Large intestine (tissue), 12 donors: ENCODE measurements at places on chromosomes 13 and 19. TPM values are rescaled to one million over a fixed set of nuclear protein-coding genes. Genes with fewer than 3 reads are reported as not detected.

The KIR2DL1 gene
- 0.27 TPM for polyA plus RNA-seq

DNA sequence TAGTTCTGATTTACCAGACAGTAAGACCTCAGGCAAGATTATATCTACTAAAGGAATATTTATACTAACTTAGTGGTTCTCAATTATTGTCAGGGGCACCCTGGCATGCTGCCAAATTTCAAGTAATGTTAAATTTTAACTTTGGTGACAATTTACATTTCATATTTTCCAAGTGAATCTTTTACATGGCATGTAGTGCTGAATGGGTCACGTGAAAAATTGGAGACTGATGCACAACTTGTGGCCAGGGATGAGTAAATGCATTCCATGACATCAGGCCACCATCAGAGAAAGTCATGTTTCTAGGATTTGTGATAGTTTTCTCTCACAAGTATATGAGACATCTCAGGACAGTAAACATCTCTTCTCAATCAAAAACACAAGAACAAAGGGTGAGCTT is 202.6 kb upstream of the SOX21 start:
- no peak for DNase-seq

The DLL3 gene
- polyA plus RNA-seq: 0.90 TPM

- no peak for DNase-seq
Measured at GRCh38 chr19:2027361-2027760, 11.8 kb upstream of the BTBD2 start.

DNA sequence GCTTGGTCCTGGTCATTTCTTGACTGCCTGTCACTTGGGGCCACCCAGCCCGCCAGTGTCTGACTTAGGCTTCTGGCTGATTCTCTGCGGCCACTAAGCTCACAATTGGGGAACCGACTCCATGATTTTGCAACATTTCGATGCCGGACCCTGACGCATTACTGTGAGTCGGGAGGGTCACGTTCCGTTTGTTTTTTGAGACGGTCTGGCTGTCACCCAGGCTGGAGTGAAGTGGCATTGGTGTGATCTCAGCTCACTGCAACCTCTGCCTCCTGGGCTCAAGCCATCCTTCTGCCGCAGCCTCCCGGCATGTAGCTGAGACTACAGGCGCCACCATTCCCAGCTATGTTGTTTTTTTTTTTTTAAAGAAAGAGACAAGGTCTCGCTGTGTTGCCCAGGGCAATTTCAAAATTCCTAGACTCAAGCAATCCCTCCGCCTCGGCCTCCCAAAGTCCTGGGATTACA is 3.2 kb upstream of the ADAT3 start:
- DNase-seq: no peak

The EBI3 gene
- polyA plus RNA-seq: 4.2 TPM

DNA sequence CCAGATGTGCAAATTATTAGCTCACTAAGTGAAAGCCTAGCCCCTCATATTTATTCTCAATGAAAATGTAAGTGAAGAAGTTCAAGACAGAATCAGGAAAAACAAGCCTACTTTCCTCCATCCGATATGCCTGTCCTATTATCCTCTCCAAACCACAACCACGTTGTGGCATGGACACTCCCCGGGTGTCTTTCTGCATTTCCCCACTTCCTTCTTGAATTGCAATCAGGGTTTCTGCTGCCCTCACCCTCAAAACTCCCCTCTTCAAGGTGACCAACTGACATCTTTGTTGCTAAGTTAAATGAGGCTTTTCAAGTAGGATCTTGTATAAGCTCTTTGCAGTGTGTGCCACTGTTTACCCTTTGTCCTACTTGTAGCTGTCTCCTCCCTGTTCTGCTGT is 11.8 kb downstream of the SLC25A30 start:
- no peak for DNase-seq

The NLRP4 gene
- polyA plus RNA-seq: not detected

DNA sequence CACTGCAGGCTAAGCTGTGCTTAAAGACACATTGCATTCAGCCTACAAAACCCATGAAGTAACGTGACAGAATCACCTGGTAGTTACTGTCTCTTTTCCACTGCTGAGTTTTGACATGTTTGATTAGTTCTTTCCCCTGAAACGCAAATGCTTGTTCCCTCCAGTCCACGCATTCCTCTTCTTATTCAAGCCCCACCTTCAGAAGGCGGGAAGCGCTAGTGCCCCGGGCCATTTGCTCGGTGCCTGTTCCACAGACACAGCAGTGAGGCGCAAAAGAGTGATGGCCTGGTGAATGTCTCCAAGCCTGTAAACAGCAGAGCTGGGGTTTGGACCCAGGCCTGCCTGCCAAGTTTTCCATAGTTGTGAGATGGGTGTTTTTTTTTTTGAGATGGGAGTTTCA is 10.9 kb downstream of the ACP4 start:
- no peak for DNase-seq

DNA sequence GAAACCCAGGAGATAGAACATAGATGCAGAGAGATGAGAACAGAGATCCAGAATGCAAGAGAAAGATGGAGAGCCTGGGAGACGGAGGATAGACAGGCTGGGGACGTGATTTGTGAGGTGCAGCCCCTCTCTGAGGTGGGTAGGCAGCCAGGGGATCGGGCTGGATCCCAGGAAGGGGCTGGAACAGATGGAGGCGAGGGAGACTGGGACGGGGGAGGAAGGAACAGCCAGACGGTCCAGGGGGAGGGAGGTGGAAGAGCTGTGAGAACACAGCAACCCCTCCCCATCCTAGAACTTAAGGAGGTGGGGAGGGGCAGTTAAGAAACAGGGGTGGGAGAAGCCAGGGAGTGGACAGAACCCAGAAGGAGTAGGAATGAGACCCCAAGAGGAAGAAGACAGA is 3.1 kb downstream of the SLC17A7 start:
- no peak for DNase-seq

The NKG7 gene
- 12.4 TPM for polyA plus RNA-seq

DNA sequence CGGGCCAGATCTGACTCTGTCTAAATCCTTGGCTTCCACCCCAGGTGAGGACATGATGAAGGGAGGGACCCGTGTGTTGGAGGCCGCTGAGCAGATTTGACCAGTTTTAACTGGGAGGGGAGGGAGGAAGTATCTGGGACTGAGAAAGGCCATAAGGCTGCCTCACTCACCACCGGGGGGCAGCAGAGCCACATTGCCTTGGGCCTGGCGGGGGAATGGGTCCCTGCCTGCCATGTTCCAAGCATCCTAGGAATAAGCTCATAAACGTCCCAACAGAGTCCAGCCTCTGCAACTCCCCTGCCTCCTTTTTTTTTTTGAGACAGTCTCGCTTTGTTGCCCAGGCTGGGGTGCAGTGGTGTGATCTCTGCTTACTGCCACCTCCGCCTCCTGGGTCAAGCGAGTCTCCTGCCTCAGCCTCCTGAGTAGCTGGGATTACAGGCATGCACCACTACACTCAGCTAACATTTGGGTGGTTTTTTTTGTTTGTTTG is 15.5 kb downstream of the MAST3 start:
- peak; percentile 75 for DNase-seq

The CERS1 gene
- 3.1 TPM for polyA plus RNA-seq

The PSG6 gene
- polyA plus RNA-seq: not detected

DNA sequence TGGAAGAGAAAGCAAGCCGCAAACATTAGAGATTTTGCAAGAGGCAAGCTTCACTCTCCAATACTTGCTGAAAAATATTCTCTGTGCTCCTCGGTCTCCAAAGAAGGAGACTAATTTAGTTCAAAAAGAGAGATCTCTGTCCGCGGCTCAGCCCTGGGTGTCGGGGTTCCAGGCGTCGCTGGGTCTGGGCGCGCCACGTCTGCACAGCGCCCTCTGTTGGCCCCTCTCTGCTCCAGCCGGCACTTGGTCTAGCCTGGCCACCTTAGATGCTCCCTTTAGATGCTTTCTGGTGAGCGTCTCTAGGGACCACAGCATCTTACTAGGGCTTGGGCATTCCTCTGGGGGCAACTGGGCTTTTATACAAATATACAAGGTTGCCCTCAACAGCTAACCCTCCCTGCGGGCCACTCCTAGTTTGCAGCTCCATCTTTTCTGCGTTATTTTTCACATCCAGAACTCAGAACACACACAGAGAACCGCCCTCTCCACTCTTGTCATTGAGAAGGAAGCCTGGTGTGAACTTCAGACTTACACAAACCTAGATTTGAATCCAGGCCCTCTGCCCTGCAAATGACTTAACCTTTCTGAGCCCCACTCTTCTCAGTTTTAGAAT is 78.3 kb downstream of the CYSLTR2 start:
- DNase-seq: peak; percentile 37

DNA sequence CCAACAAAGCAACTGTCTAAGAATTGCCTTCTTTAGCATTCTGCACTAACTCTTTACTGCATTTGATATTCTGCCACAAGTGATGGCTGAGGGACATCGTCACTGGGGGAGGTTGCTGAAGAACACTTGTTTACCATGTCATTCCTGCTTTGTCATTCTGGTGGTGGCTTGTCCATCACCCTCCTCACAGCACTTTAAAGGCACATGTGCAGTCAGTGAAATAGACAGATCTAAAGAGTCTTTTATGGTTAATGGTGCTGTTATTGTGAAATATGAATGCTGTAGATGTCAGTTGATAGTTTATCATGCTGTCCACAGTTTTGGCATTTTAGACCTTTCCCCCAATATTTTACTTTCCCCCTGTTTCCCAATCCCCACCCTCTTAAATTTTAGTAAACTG is 120.9 kb upstream of the TSC22D1 start:
- no peak for DNase-seq

DNA sequence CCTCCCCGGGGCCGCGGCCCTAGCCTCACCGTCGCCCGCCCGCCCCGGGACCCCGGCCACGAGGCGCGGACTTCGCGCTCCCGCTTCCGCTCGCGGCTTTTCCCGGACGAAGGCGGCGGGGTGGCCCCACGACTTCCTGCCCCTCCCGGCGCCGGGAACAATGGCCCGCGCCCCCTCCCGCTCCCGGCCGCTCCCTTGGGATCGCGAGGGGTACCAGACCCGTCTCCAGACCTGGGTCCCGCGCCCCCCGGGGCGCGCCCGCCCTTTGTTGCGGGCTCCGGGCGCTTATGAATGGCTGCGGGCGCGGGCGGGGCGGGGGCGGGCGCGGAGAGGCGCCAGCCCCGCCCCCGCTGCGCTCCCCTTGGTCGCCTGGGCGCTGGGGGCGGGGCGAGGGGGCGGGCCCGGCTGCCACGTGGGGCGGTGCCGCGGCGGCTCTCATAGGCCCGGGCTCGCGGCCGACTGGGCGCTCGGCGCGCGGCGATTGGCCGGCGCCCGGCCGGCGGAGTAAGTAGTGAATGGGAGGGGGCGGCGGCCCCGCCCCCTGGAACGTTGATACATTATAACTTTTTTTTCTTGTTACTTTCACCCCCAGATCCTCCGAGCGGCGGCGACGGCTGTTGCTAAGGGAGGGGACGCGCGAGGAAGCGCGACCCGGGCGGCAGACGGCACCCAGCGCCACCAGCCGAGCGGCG is 1.1 kb downstream of the MIDN start:
- peak; percentile 98 for DNase-seq

The RCBTB1 gene
- polyA plus RNA-seq: 21.2 TPM

GRCh38 chr13:43058318-43058674 is 34.9 kb downstream of the DNAJC15 start:
- DNase-seq: no peak

DNA sequence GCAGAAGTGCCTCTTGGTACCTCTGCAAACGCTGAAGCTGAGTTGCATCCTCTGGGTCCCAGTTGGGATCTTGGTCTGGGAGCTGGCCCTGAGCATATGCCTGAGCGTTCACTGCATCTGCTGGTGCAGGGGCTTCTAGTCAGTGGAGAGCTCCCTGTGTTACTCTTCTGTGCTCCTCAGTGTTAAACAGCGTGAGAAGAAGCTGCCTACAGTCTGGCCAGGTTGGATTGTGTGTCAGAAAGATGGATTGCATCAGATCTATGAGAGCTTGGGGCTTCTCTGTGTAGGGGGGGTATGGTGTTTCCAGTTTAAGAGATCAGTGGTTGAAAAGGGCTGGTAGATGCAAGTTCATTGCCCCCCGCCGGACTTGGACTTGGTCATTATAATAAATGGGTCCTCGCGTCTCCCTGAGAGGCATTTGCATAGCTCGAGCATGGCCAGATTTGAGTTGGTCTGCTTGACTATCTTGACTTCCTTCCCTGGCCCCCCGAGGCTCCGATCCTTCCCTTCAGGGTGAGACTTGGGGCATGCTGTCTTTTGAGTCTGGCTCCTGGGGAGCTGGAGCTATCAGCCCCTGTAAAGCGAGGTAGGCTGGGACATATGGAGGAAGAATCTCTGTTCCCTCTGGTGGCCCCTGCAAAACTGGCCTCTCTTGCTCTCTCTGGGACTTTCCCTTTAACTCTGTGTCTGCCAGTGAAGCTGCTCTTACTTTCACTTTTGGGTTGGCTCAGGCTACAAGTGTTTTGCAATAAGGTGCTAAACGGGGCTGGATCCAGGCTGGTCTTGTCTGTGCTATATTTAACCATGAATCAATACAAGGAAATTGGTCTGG is 52.9 kb downstream of the OR10H4 start:
- peak; percentile 60 for DNase-seq

The CYP2F1 gene
- 0.06 TPM for polyA plus RNA-seq

DNA sequence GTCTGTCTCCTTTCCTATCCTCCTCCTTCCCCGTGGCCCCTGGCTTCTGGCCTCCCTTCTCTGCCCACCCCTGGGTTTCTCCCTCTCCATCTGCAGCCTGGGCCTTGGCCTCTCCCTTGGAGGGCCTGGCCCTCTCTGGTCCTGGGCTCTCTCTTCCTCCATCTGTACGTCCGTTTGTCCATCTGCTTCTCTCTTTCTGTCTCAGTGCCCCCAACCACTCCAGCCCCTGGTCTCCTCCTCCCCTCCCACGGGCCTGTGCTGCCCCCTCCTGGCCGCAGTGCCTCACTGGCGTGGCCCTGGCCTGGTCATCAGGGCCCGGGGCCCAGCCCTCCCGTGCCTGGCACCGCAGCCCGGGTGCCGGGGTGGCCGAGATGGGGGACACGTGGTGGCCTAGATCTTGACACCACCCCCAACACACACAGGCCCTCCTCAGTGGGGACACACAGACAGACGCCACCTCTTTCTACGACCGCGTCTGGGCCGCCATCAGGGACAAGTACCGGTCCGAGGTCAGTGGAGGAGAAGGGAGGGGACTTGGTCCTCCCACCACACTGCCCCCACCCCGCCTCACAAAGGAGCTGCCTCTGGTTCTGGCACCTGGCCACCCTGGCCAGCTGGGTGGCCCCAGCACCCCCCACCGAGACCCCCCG is 11.3 kb downstream of the PRKCSH start:
- DNase-seq: no peak

The KDM4B gene
- polyA plus RNA-seq: 13.7 TPM

- DNase-seq: peak; percentile 22
Measured at GRCh38 chr13:93496985-93497673, 270.5 kb downstream of the GPC6 start.

DNA sequence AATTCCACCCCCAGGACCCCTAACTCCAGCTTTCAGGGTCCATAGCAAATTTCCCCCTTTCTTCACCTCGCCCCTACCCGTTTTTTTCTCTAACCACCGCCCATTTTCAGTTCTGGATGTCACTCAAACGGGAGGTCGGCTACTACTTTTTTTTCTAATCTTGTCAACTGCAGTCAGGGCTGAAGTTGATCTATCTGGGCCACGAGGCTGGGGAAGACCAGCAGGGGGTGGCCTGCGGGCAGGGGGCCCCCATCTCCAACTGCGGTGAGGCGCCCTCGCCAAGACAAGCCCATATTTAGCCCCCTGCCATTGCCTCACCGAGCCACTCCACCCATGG is 748 bp downstream of the LHFPL6 start:
- DNase-seq: no peak
